ENCODE measurements at places on chromosomes 1 and 21.

GRCh38 chr1:150056407-150056806 is 11.2 kb upstream of the VPS45 start:
- DNase-seq = no peak

- no peak for DNase-seq
Observed at GRCh38 chr1:30704765-30705509, 18.4 kb downstream of the MATN1 start.

- no peak for DNase-seq
Observed at GRCh38 chr1:205600085-205600484, 31.7 kb downstream of the ELK4 start.

- no peak for DNase-seq
Observed at GRCh38 chr1:178039891-178040290, 54.0 kb upstream of the RASAL2 start.

- no peak for DNase-seq
Observed at GRCh38 chr21:38392661-38393060, 105.6 kb downstream of the ERG start.

DNA sequence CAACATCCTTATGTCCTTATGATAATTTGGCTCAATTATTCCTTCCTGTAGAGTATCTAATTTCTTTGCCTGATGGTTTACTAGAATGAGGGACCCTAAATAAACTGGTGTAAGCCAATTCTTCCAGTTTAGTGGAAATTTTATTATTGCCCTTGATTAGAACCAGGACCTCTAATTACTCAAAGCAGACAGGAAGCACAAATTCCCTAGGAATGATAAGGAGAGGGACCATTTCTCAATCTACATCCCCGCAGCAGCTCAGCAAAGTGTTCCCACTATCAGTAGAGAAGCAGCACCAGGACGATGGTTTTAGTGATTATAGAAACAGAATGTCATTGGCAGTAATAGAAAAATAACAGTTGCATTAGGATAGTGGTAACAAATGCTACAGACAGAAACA is 97.1 kb downstream of the PLPPR4 start:
- DNase-seq = no peak

DNA sequence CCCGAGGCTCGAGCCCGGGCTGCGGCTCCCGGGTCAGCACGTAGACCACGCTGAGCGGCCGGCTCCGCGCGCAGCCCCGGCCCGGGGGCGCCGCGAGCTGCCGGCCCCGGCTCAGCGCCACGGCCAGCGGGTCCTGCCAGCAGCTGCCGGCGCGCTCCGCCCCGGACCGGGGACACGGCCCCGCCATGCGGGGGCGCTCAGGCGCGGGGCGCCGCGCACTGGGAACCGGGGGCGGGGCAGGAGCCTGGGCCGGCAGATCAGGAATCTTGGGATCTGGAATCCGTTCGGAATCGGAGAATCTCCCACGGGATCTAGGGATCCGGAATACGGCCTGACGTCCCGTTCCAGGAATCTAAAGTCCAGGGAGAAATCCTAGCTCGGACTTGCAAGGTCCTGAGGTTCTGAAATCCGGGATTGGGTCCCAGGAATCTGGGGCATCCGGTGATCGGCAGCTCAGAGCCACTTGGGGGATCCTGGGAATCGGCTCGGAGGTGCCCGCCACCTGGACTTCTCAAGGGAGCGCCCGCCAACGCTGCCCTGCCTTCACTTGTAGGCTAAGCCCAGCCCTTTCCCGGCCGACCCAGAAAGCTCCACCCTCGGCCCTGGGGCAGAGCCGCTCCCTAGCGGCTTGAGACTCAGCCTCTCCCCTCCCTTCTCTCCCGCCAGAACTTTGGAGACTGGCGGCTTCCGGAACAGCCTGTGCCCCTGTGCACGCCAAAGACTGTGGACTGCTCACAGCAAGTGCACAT is at the start of gene MAP3K6:
Gene MAP3K6 (minus strand): TSS at position 551 of the 749 bp plus-strand sequence. CDS start 364 bp downstream, at position 187.
- DNase-seq = no peak

- no peak for DNase-seq
Observed at GRCh38 chr1:72037745-72038343, 244.5 kb downstream of the NEGR1 start.

DNA sequence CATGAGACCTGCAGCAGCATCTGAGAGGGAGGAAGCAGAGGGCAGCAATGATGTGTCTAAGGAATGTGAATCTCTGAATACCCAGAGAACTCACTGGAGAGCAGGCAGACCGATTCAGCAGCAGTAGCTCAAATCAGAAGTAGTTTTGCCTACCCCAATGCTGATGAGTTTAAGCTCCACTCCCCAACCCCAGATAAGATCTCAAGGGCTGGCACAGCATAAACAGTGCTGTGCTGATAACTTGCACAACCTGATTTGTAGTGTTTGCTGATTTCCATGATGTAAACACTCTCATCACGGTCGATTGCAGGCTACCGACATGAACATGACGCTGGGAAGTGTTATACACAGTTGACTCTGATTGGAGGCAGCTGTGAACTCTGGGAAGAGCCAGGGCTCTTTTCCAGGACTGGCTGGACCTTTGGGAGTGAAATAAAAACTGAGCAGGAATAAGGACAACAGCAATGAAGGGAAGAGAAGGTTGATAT is 11.2 kb upstream of the HMGCS2 start:
- DNase-seq = no peak

GRCh38 chr1:156765666-156766065 is 1.7 kb upstream of the PRCC start:
- no peak for DNase-seq

- no peak for DNase-seq
Observed at GRCh38 chr1:231557411-231557810, 28.9 kb downstream of the TSNAX start.

GRCh38 chr1:162649583-162649982 is 17.3 kb downstream of the DDR2 start:
- no peak for DNase-seq

DNA sequence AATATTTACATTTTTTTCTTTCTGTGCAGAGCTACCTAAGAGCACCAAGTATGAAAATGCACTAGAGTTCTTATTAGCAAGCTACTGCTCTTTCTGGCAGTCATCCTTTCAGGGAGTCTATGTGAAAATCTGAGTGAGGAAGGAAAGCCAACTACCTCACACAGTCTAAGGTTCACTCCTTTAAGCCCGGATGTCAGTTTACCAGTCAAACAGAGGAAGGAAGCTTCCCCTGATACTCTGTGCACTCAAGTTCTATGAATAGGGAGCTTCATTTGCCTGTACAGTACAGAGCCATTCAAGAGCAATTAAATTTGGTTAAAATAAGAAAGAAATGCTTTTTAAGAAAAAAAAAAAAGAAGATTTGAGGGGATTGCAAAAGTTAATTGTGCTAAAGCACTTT is 6.9 kb downstream of the COL11A1 start:
- no peak for DNase-seq

DNA sequence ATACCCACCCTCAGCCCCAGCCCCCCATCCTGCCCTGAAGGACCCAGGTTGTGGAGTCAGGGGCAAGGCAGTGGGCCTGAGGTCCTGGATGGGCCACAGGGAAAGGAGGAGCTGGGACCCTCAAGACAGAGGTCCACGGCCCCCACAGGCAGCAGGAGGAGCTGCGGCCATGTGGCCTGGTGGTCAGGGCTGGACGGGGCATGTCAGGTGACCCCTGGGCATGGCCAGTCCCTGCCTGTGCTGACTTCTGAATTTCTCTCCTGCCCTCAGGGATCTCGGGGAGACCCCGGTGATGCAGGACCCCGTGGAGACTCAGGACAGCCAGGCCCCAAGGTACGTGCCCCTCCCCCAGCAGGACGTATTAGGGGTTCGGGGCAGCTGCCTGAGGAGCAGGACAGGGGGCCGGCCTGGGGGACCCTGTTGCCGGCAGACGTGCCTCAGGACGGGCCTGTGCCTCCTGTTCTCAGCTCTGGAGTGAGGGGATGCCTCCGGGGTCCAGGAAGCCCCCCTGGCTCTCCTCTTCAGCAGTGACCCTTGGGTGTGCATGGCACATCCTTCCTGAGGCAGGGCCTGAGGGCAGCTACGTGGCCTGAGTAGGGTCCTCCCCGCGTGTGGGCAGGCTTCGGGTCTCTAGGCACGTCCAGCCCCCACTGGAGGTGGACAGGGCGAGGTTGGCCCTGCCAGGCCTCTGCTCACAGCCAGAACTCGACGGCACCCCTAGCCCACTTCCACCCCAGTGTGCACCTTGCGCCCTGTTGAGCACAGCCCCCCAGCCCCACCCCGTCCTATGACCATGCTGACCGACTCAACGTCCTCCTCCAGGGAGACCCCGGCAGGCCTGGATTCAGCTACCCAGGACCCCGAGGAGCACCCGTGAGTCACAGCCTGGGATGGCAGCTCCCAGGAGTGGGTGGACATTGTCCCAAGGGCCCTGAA is 23.6 kb downstream of the COL6A2 start:
- no peak for DNase-seq

DNA sequence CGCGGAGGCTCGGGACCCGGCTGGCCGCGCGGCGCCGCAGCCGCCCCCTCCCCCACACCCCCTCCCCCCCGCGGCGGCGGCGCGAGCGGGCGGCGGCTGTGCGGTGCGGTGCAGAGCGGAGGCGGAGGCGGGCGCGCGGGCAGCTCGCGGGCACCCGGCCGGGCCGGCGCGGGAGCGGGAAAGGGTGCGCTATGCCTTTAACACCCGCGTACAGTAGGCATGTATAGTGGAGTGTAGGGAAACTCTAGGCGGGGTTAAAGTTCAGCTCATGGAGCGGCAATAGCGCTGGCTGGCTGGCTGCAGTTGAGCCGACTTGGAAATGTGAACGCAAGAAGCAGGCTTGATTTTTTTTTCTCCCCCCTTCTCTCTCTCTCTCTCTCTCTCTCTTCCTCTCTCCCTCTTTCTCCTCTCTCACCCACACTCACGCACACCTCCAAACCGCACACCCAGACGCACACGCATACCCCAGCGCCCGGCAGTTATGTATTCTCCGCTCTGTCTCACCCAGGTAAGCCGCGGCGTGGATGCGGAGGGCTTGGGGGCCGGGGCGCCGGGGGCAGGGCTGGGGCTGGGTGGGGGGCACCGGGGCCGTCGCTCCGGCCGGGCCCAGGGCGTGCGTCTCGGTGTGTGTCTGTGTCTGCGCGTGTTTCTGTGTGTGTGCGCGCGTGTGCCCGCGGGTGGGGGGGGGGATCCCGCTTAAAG is at the start of gene NFIA:
Gene NFIA (plus strand): TSS at position 251 of the 702 bp plus-strand sequence.
- no peak for DNase-seq

DNA sequence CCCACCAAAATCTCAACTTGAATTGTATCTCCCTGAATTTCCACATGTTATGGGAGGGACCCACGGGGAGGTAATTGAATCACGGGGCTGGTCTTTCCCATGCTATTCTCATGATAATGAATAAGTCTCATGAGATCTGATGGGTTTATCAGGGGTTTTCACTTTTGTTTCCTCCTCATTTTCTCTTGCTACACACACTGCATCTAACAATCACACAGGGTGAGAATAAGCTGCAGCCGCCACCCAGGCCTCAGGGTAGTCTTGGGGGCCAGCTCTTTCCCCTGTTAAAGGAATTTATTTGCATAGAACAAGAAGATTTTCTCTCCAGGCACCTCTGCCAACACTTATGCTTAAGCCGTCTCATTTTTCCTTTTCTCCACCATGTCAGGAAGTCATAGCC is 26.0 kb upstream of the GBP6 start:
- DNase-seq = no peak

DNA sequence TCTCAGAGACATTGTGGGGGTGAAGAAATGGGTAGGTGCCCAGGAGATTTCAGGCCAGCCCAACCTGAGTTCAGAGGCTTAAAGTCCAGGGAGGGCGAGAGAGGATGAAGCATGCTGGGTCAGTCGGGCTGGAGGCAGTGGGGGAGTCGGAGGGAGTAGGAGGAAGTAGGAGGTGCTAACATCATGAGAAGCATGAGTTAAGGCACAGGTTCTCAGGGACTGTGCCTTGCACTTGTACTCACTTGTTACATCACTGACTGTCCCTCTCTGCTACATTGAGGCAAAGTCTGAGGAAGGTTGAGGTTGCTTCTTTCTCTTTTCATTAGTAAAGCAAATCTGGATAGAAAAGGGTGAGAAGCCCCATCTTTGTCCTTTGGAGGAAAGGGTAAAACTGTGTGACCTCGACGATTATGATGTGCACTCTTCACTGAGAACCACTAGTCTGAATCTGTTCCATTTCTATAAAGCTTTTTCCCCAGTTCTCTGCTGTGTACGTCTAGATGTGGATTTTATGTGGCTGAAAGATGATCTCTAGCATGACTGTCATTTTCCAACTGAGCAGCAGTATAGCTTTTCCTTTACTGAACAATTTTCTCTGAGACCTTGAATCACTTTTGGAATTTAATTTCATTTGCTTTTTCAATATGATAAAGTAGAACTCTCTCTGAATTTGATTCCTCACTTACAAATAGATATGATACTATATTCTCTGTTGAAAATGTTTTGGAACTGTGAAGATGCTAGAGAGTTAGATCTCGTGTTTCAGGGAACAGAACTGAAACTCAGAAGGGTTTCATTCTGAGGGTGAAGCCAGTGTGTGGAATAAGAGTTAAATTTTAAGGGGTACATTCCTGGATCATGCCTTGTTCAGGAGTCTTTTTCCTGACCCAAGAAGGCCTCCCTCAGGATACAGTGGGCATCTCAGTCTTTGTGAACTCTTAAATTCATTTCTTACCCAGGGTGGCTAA is 94.6 kb downstream of the FGGY start:
- DNase-seq = no peak

DNA sequence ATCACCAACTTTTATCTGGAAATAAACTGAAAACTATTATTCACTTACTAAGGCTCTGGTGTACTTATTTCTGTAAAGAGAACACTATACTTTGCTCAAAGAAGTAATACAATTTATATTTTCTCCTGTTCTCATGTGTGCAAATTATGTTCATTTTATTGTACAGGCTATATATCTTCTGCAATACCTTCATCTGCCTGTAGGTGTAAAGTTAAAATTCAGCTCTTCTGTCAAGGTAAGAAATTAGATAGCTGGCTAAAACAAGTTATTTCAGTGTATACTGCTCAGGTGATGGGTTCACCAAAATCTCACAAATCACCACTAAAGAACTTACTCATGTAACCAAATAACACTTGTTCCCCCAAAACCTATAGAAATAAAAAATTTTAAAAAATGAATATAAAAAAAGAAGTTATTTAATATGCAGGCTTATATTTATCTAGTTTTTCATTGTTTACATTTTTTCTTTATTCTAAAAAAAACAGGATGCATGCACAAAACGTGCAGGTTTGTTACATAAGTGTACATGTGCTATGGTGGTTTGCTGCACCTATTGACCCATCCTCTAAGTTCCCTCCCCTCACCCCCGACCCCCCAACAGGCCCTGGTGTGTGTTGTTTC is 81.5 kb downstream of the PTGER3 start:
- DNase-seq = no peak

GRCh38 chr1:62046927-62047326 is 147.7 kb upstream of the L1TD1 start:
- no peak for DNase-seq

DNA sequence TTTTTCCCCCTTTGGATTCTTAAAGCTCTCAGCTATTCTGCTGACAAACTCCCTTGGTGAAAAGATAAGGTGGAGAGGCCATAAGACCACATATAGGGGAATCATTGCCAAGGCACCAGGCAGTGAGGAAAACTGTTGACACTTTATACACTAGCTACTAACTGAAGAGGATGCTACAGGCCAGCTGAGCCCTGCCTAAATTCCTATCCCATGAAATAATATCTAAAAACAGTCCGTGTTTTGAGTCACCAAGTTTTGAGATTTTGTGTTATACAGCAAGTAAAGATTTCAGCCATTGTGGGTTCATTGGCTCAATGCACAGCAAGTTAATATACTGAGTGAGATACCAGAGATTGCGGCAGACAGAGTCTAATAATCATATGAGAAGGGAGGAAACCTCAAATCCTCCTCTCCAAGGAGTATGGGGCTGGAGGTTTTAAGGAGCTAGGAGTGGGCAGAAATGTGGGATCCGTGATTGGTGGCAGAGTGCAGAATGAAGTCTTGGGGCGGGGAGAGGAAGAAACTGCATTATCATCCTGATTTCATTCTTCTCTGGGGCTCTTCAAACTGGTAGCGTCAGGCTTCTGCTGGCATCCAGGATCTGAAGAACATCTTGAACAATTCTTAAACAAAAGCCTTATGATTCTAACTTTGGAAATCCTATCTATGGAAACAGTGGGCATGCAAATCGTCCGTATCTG is 9.2 kb downstream of the CLDN8 start:
- DNase-seq = no peak

All from stimulated activated CD4-positive, alpha-beta T cell treated with anti-CD3 and anti-CD28 coated beads, Interleukin-1b, Interleukin-23, amount 100 ng/mL, for 1 hour (primary cell).